ENCODE measurements at places on chromosomes 1 and 21.

- DNase-seq = no peak
These were observed 571.6 kb downstream of the AJAP1 start for GRCh38 chr1:5225707-5226704.

GRCh38 chr1:25217015-25217414 lies 15.3 kb downstream of the SYF2 start:
- no peak for DNase-seq

DNA sequence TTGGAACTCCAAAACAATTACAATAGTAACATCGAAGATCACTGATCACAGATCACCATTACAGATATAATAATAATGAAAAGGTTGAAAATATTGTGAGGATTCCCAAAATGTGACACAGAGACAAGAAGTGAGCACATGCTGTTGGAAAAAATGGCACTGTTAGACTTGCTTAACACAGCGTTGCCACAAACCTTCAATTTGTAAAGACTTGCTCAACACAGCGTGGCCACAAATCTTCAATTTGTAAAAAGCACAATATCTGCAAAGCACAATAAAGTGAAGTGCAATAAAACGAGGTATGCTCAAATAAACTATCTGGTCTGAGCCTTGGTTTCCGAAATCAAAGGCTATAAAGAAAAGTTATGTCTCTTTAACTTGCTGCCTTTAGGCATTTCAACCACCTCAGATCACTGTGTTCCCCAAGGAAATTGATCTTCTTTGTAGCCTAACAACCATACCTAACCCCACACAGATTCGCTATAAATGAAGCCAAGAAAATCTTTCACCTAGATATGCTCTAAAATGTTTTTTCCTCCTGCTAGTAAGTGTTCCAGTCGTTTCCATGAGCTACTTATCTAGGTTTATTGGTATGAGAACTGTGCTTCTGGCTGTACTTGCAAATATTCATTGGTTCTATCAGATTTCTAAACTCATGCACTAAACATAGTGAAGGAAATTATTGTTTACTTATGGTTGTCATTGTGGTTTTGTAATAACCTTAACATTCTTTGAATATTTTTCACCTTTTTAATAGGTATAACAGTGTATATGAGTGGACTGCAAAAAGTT lies 13.1 kb upstream of the LPGAT1 start:
- DNase-seq = no peak

- no peak for DNase-seq
These were observed 88.7 kb downstream of the TAS1R2 start for GRCh38 chr1:18770799-18771198.

DNA sequence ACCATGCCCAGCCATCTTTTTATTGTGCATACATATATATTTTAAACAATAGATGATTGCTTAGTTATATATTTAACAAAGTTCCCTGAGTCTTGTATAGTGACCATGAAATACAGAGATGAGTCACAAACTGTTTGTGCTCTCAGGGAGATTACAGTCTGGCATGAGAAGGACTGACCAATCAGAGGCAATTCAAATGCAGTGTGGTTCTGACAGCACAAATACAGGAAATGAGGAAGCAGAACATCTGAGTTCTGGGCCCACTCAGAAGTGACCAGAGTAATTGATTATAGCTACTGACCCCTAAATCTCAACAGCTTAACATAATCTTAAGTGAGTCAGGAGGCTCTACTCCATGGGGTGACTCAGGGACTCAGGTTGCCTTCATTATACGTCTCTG lies 534.5 kb downstream of the OMA1 start:
- DNase-seq = no peak

All from HuH-7 (cell line).